ENCODE measurements at places on chromosomes 3 and 15. TPM values are rescaled to one million over a fixed set of nuclear protein-coding genes. Genes with fewer than 3 reads are reported as not detected.
A peak's percentile ranks its signal among the peaks of the same experiment; 100 is the strongest.

The CPNE4 gene
- not detected for total RNA-seq

DNA sequence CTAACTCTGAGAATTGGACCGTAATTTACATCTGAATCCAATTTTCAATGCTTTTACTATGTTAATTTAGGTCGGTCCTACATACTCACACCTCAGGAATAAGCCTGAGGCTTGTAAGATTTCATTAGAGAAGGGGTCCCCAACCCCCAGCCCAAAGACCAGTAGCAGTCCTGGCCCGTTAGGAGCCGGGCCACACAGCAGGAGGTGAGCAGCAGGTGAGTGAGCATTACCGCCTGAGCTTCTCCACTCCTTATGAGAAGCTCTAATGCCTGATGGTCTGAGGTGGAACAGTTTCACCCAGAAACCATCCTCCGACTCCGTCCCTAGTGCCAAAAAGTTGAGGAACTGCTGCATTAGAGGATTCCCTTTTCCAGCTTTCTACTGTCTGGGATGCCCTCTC, 757.3 kb downstream of the SI start:
- DNase-seq: no peak

DNA sequence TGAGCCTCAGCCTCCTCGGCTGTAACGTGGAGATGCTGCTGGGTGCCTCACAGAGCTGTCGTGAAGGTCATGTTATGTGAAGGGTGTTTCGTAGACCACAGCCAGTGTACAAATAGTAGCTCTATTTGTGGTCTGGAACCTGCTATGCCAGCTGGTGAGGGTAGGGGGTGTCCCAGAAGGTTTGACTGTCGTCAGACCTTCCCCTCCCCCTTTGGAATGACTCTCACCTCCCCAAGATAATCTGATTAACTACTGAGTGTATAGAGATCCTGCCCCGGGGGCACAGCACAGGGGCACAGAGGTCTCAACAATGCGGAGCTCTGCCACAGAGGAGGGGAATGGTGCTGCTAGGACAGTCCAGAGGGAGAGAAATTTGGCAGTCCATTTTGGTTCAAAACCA, 20.5 kb downstream of the FGD5 start:
- DNase-seq: no peak

- peak; percentile 4 for DNase-seq
Observed at GRCh38 chr3:100209948-100210771, 50.6 kb upstream of the TBC1D23 start.

The CIDEC gene
- total RNA-seq: not detected

The DZIP1L gene
- total RNA-seq: 1.7 TPM

DNA sequence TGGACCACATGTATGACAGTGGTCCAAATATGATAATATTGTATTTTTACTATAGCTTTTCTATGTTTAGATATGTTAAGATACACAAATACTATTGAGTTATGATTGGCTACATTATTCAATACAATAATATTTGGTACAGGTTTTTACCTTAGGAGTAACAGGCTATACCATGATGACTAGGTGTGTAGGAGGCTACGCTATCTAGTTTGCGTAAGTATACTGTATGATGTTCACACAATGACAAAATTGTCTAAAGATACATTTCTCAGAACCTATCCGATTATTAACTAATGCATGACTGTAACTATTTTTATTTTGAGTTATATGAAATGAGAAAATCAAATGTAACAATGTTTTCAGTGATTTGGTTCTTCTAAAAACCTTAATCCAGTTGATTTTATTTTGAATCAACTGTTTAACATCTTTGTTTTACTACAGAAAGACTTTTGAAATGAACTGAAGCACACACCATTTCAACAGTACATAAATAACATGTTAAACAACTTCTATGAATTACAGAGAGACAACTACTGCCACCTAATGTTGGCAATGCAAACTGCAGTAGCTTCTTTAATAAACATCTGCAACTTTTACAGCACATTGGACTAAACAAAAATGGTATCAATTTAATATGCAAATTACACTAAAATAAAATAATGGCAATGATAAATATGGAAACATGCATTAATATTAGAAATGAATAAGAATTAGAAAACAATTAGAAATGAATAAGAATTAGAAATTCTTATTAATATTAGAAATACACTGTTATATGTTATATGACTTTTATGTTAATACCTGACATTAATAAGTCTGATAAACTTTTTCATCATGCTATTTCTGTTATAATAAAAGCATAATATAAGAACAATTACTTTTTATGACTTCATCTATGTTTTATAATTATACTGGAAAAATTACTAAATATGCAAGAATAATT, 255.7 kb downstream of the MBNL1 start:
- peak; percentile 67 for DNase-seq

DNA sequence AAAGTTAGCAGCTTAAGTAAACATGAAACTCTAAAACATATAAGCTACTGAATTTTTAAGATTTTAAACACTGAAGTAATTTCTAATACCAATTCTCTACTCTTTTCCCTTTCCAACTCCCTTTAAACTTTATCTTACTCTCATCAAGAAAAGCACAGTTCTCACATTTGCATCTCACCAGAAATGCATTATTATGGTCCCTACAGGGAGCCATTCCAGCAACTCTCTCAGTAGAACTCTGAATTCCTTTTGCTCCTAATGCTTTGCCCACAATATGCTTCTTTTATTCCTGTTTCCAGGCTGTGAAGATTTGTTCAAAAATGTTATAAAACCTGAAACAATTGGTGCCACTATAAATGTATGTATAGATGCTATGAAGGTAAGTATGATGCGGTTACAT, 83.4 kb downstream of the TFDP2 start:
- DNase-seq: no peak

DNA sequence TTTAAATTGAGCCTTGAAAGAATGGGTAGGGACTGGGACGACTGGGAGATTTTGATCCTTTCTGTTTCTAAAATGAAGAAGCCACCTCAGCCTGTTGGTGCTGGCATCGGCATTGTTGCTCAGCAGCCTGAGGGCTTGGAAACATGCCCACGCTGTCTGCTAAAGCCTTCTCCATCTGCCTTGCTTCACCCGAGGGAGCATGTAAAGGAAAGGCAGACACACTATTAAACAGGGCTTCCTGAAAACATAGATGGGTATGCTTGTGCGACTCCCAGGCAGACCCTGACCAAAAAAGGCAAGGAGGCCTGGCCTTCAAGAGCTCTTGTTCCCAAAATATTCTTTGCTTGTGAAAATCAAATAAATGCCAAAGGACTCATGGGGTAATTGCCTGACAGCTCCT, 84.2 kb upstream of the SLC4A7 start:
- no peak for DNase-seq

- no peak for DNase-seq
Observed at GRCh38 chr3:186886202-186886981, 43.9 kb downstream of the ADIPOQ start.

DNA sequence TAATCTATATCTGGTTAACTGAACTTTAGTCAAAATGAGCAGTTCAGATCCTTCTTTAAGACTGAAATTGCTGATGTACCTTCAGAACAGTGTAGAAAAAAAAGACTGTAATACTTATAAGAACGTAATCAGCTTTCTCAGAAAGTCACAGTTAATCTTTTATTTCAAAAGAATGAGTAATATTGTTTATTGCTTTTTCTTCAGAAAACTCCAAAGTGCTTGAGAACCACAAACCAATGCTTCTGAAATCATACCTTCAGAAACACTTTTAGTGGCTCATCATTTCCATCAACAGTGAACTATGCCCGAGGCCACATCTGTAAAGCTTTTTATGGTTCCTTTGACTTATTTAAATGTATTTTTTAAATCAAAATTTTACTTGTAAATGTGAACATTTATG, 33.3 kb upstream of the CLASP2 start:
- DNase-seq: no peak

GRCh38 chr3:15051531-15051930, 13.6 kb downstream of the MRPS25 start:
- DNase-seq: peak; percentile 59

- DNase-seq: no peak
Observed at GRCh38 chr3:50345586-50346234, at the start of gene ZMYND10. TSS of gene ZMYND10 (minus strand) at chr3:50345732. CDS start at chr3:50345579, 153 bp downstream.
